ENCODE measurements at places on chromosomes 11 and 22.

DNA sequence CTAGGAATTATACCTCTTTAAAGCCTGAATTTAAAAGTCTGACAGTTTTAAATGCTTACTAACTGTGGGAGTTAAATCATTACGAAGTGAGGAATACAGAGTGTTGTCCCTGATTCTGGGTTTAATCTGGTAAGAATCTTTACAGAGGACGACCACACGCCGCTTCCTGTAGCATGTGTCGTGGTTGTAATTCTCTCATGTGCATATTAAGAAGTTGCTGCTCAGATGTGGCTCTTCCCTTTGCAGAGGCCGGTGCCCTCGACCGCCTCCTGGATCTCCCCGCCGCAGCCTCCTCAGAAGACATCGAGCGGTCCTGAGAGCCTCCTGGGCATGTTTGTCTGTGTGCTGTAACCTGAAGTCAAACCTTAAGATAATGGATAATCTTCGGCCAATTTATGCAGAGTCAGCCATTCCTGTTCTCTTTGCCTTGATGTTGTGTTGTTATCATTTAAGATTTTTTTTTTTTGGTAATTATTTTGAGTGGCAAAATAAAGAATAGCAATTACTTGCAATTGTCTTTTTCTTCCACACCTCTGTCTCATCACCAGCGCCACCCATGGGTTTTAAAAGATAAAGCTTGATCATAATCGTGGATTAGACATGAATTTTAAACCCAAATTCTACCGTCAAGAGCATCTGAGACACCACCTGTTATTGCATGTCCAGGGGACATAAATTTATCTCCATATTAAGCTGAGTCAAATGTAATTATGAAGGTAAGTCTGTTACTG, 6.5 kb downstream of the GAL start:
- no peak for DNase-seq

DNA sequence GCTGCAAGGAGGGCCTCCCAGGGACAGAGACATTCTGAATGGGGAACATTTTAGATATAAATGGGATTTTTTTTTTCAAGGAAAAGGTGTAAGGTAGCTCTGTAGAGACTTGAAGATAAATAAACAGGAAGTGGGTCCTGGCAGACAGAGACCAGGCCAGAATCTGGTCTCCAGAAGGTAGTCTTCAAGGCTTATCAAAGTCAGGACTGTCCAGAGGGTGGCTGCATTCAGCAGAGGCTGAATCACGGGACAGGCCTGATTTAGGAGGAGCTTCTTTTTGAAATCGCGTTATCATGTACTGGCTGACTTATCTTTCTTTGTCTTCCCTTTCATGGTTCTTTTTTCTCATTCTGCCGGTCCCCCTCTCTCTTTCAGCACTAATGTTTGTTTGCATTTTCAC, 542.9 kb downstream of the NTM start:
- DNase-seq: no peak

DNA sequence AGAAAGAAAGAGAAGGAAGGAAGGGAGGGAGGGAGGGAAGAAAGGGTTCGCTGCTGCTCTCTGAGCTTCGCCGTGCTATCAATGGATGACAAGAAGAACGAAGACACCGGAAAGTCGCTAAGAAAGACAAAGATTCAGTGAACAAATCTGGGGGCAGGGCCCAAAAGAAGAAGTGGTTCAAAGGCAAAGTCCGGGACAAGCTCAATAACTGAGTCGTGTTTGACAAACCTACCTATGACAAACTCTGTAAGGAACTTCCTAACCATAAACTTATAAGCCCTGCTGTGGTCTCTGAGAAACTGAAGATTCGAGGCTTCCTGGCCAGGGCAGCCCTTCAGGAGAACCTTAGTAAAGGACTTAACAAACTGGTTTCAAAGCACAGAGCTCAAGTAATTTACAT, 2.9 kb upstream of the TTLL1 start:
- DNase-seq: no peak

- DNase-seq: no peak
These were observed 294.3 kb downstream of the LARGE1 start for GRCh38 chr22:33625959-33626358.

DNA sequence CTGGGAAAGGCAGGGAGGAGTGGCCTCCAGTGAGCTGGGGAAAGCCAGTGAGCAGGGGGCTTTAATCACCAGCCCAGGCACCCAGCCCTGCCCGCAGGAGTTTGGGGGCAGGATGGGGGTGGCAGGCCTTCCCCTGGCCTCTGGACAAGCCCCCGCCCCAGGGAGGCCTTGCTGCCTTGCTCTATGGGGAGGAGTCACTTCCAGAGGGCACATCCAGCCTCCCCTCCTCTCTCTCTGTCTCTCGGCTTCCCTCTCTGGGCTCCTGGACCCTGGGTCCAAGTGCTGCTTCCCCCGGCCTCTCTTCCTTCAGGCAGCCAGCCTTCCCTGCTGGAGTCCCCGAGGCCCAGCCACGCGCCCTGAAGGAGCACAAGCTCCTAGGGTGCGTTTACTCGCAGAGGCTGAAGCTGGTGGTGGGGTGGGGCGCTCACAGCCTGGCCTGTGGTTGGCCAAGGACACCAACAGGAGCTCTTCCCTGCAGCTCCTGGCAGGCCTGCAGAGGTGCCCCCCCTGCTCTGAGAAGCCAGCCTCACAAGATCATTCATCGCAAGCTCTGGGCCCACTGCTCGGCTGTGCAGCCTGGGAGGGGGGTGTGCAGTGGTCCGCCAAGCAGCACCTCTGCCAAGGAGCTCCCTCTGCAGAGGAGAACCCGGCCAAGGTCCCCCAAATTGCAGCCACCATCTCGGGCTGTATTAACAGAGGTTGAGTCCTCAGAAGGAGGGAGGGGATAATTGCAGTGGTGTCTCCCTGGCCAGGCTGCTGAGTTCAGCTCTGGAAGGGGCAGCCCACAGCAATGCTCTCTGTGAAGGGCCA, 25.4 kb downstream of the OSBPL5 start:
- no peak for DNase-seq

DNA sequence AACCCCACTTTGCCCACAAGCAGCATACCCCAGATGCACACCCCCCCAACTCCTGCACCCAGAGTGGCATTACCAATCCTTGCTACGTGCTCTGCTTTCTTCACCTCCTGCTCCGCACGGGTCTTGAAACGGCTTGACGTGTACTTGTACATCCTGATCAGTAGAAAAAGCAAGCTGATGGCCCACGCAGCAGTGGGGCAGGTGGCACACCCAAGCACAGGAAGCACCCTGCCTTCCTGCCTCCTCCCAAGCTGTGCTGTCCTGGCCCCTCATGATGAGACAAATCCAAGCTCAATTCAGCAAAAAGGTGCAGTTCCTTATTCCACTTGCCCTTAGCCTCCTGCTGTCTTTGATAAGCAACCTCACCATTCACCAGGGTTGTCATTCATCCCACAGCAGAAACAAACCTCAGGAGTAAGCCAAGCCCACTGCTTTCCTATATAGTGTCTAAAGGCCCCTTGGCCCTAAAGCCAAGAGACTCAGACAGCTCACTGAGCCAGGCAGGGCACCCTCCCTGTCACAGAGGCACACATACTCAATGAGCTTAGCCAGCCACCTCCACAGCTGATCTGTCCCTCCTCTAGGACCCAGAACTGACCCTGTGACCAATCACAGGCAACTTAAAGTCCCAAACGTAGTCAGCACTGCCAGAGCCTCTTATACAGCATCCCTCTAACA, 27.8 kb downstream of the MORC2 start:
- DNase-seq: no peak

GRCh38 chr11:1125803-1126202, 31.9 kb upstream of the MUC5AC start:
- DNase-seq: no peak

GRCh38 chr11:11501546-11502262, 120.1 kb downstream of the GALNT18 start:
- no peak for DNase-seq

GRCh38 chr22:37137903-37138665, 11.6 kb downstream of the IL2RB start:
- no peak for DNase-seq

DNA sequence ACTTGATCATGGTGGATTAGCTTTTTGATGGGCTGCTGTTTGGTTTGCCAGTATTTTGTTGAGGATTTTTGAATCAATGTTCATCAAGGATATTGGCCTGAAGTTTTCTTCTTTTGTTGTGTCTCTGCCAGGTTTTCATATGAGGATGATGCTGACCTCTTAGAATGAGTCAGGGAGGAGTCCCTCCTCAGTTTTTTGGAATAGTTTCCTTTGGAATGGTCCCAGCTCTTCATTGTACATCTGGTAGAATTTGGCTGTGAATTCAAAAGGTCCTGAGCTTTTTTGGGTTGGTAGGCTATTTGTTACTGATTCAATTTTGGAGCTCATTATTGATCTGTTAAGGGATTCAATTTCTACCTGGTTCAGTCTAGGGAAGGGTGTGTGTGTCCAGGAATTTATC, 78.1 kb downstream of the CTSC start:
- DNase-seq: no peak

DNA sequence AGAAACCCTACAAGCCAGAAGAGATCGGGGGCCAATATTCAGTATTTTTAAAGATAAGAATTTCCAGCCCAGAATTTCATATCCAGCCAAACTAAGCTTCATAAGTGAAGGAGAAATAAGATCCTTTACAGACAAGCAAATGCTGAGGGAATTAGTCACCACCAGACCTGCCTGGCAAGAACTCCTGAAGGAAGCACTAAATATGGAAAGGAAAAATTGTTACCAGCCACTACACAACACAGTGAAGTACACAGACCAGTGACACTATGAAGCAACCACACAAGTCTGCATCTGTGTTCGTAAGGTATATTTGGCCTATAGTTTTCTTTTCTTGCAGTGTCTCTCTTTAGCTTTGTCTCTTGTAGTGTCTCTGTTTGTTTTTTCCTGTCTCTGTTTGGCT, 29.0 kb downstream of the TMEM225 start:
- no peak for DNase-seq

- no peak for DNase-seq
These were observed 826 bp upstream of the DGAT2 start for GRCh38 chr11:75767793-75768111.

GRCh38 chr11:123484448-123484847, 54.4 kb downstream of the GRAMD1B start:
- DNase-seq: no peak

DNA sequence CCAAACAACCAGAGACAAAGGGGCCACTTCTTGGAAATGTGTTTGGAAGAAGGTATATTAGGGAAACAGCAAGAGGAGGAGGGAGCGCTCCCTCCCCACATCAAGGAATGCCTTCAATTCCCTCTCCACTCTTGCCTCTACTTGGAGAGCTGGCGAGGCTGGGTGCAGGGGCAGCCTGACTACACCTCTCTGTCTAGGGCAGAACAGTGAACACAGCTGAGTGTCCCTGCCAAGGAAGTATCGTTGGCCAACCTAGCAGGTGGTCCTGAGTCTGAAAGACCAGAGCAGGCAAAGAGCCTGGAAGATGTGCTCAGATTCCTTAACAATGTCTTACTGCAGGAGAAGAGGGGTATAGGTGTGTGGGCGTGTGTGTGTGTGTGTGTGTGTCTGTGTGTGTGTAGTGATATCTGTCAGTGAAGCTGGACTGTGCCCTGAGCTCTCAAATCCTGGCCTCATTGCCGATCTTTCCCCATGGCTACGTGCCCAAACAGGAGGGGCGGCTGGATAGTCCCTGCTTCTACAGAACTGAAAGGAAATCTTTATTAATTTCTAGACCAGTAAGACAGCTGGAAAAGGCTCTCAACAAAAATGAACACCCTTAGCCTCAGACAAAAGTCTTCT, 46.8 kb downstream of the PAMR1 start:
- DNase-seq: no peak

- DNase-seq: no peak
These were observed 129.9 kb downstream of the NAV2 start for GRCh38 chr11:19842505-19842904.

GRCh38 chr11:48007677-48008076, 27.3 kb downstream of the PTPRJ start:
- DNase-seq: no peak

DNA sequence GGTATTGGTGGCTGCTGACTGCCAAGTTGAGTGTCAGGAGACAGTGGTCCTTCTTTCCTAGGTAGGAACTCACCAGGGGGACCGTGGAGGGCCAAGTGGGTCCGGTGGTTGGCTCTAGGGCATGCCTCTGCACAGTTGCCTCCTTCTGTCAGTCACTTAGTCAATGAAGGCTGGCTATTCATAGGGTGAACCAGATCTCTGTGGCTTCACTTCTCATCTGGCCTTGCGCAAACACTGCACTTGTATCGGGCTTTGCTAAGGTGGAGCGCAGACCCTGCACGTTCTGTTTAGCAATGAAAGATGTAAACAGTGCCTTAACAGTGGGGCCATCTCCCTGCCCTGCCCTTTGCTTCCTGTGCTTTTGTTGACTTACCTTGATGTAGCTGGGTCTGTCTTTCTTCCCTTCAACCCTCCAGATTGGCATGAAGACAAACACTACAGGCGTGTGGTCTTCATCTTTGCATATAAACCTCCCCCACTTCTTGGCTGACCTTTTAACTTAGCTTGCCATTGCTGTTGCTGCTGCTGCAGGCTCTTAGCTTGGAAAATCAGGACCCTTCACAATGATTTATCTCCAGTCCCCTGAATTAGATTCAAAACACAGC, 6.7 kb upstream of the SORL1-AS1 start:
- no peak for DNase-seq

DNA sequence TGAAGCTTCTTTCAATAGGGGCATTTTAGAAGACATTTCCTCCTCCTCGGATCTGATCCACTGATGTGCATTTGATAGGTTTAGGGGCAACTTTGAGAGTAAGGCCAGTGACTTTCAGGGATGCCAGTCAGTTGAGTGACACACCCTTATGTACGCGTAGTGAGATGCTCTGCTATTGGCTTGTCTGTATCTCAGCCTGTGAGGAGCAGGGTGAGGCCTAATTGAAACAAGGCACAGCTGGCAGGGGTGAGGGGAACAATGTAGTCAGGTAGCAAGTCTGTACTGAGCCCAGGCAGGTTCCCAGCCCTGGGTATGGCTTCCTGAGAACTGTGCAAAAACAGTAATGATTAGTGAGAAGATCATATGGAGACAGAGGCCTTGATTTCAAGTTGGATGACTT, 61.5 kb downstream of the STIM1 start:
- no peak for DNase-seq

GRCh38 chr11:62400760-62401159, 18.1 kb upstream of the SCGB1A1 start:
- DNase-seq: no peak

GRCh38 chr11:116250155-116250554, 522.6 kb downstream of the BUD13 start:
- DNase-seq: no peak

DNA sequence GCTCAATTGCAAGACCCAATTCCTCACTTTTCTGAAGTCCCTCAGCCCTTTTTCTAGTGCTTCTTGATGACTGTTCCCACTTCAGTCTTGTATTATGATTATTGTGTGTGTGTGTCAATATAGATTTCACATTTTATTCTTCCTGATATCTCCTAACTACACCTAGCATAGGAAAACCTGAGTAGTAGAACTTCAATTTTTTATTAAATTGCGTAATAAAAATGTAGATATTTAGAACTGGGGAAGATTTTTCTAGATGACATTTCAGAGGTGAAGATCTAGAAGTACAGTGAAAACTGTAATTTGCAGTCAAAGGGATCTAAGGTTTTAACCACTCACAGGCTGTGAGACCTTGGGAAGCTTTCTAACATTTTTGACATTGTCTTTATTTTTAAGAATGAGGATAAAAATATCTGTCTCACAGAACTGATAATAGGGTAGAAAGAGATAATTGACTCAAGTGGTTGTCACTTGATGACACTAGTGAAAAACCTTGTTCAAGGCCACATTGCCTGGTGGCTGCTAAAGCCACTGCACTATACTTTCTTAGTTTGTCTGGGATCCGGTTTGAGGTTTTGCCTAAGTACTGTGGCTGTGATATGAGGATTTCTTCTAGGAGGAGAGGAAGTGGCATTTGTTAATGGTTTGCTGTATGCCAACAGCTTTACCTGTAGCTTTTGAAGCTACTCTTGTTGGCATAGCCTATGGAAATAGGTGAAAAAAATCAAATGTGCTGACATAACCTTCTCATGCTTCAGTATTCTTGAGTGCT, 32.2 kb upstream of the SESN3 start:
- no peak for DNase-seq
